ENCODE measurements at places on chromosomes 16 and 17.

DNA sequence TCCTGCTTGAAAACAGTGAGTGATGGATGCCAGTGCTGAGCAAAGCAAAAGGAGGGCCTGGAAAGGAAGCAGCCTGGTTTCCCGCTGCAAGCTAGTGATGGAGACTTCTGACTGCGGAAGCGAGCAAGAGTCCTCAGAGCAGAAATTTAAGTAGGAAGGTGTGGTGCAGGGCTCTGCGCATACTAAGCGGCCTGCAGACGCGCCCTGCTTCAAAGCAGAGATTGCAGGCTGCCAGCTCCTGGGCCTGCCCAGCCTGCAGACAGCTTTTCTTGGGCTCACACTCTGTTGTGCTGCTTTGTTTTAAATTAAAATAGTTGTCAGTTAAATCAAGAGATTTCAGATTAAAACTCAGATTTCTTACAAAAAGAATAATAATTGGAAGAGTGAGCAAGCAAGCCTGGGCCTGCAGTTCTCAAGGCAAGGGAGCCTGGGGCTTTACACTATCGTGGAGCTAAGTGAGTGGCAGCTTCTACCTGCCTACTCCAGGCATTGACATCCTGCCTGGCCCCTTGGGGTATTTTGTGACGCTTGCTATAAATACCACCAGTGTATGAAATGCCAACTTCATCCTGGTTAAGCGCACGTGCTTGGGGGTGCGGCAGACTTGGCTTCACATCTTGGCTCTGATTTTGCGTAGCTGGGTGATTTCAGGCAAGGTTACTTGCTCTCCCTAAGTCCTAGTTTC is 237.3 kb downstream of the XYLT1 start:
- no peak for DNase-seq

DNA sequence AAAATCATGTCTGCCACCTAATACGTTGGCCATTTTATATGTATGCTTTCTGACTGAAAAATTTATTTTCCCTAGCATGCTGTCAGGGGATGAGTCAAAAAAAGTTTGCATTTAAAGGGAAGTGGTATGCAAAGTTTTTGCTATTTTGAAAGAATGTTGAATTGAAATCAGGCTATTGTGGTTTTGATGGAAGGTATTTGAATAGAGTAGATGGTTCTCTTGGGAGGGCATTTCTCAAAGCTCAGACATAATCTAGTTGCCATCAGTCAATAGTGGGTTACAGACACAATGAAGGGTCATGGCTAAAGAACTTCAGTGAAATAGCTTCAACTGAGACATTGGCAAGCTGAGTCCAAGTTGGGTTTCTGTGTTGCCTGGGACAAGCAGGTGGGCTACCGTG is 102.4 kb downstream of the MAP2K6 start:
- DNase-seq = no peak

- peak; percentile 88 for DNase-seq
Observed at GRCh38 chr16:84599521-84600202, 18.2 kb downstream of the COTL1 start.

- DNase-seq = peak; percentile 60
Observed at GRCh38 chr17:7912927-7913524, 3.1 kb downstream of the RNF227 start.

GRCh38 chr17:78315355-78316114 is 44.3 kb downstream of the SOCS3 start:
- no peak for DNase-seq

GRCh38 chr16:57893559-57894389 is 77.2 kb downstream of the CNGB1 start:
- DNase-seq = peak; percentile 72

GRCh38 chr16:26317885-26318284 is 626.1 kb downstream of the HS3ST4 start:
- no peak for DNase-seq

GRCh38 chr17:38616361-38616760 is 10.6 kb upstream of the SRCIN1 start:
- no peak for DNase-seq

DNA sequence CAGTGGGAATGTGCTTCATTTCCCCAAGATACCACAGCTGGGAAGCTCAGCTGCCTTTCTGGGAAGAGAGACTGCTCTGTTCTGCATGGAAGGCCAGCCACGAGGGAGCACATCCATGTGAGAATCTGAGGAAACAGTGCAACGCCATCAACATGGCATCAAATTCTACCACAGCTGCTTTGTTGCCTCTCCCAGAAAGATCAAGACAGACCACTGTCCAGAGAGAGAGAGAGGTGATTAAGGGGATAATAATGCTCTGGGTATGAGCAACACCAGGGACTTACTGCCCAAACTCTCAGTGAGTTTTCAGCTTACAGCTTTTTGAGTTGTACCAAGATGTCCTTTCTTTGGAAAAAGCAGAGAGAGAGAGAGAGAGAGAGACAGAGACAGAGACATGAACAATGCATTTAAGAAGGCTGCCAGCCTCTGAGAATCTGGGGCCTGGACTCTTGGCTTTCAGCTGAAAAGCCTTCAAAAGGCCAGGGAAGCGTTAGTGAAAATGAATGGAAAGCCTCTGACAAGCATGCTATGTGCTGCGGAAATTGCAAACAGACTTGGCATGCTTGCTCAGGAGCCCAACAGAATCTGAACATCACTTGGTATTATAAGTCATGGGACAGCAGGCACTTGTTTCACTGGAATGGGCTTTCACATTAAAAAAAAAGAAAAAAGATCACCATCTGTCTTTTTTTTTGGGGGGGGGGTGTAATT is 223.1 kb downstream of the MAP2K6 start:
- DNase-seq = no peak

GRCh38 chr17:49162866-49163265 is 30.3 kb downstream of the B4GALNT2 start:
- DNase-seq = no peak

- no peak for DNase-seq
Observed at GRCh38 chr17:13154398-13154797, 136.6 kb upstream of the ELAC2 start.

DNA sequence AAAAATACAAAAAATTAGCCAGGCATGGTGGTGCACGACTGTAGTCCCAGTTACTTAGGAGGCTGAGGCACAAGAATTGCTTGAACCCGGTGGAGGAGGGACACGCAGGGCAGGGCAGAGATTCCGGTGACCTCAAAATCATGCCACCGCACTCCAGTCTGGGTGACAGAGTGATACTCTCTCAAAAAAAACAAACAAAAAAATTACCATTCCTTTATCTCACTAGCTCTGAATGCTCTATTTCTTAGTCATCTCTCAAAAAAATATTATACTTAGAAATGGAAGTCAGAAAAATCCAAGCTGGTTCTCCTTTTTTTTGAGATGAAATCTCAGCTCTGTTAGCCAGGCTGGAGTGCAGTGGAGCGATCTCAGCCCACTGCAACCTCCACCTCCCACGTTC is 40.8 kb downstream of the SPOP start:
- no peak for DNase-seq

- peak; percentile 85 for DNase-seq
Observed at GRCh38 chr17:4433515-4434031, at the start of gene SPNS3. Gene SPNS3 (plus strand): TSS chr17:4433940. CDS start chr17:4433968, 28 bp downstream.

Data from HL-60 (cell line).